ENCODE measurements at places on chromosomes 12 and 14.
A peak's percentile ranks its signal among the peaks of the same experiment; 100 is the strongest.

GRCh38 chr12:40168001-40168400, 56.8 kb upstream of the LRRK2 start:
- no peak for DNase-seq

DNA sequence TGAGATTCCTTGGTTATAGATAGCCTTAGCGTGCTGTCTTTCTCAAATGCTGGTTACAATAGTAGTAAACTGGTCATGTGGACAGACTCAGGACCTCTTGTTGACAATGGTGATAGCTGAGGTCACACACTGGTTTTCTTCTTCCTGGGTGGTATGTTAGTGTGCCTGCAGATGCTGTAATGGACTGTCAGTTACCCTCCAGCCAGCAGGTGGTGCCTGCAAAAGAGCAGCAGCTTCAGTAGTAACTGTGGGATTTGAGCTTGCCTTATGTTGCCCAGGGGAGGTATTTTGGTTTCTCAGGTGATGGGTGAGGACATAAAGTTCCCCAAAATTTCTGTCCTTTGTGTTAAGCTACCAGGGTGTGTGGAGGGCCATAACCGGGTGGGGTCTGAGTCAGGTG, 33.7 kb upstream of the SCAF11 start:
- DNase-seq, result no peak

DNA sequence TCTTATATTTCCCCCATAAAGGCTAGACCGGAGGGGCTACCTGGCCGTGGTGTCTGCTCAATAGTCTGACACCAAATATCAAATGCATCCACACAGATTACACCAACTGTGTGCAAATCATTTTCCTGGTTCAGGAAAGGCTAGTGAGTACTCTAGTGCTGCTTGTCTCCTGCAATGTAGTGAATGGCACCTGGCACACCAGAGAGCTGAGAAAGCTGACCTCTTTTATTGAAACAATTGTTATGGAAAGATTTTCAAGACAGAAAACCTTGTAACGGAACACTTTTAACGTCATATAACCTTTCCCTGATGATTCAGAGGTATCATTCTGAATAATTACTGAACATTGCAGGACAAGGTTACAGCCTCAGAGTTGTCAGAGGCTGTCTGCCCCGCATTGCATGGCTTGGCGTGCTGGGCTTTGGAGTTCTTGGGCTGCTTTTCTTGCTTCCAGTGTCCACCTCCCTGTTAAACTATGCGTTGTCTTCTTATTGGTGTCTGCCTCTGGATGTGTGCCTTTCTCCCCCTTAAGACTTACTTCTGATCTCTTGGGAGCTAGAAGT, 40.7 kb upstream of the HDAC7 start:
- DNase-seq, result no peak

GRCh38 chr12:49369411-49370145, 2.3 kb downstream of the SPATS2 start:
- no peak for DNase-seq

- no peak for DNase-seq
Measured at GRCh38 chr12:1800401-1801302, 19.7 kb upstream of the LRTM2 start.

GRCh38 chr14:106218174-106218573, 691.8 kb downstream of the TMEM121 start:
- DNase-seq, result no peak

DNA sequence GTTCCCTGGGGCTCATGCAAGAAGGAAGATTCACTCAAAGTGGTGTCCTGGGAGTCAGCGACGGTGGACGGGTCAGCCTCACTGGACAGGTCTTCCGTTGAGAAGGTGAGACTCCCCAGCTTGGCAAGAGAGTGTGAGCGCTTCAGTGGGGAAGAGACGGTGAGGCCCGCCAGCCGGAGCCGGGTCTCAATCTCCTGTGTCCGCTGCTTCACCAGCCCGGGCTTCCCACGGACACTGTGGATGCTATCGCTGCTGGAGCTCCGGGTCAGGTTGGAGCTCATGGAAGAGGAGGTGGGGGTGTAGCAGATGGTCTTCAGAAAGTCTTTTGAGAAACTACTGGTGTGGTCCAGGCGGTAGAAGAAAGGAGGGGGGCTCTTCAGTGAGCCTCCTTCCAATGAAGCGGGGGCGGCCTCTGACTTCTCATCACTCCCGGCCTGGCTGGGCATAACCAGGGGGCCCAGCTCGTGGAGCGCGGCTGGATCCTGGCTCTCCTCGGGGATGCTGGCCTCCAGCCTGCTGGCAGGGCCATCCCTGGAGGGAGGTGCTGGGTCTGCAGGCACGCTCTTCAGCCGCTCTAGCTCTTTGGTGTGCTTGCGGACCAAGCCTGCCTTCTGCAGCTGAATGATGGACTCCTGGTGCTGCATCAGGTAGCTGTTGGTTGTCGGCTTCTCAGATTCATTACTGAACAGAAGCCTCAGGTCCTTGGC, 56.9 kb upstream of the CORO1C start:
- DNase-seq, result no peak

DNA sequence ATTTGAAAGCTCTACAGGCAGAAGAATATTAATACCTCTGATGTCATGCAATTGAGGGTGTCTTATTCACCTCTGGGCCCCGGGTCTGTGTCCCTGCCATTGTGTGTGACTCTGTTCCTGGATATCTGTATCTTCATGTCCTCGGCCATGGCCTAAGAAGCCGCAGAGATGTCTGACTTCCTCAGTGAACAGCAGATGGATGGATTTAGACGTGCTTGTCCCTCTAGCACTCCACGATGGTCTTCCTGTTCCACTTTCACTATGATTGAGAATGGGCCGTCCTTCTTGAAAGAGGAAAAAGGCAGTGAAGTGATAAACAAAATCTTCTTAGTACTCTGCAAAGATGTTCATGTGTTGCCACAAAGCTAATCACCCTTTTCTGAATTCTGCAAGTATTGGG, 217.4 kb downstream of the SLC41A2 start:
- DNase-seq, result no peak

GRCh38 chr14:41229824-41230223, 376.9 kb upstream of the LRFN5 start:
- no peak for DNase-seq

GRCh38 chr14:106026026-106026425, 499.6 kb downstream of the TMEM121 start:
- no peak for DNase-seq

DNA sequence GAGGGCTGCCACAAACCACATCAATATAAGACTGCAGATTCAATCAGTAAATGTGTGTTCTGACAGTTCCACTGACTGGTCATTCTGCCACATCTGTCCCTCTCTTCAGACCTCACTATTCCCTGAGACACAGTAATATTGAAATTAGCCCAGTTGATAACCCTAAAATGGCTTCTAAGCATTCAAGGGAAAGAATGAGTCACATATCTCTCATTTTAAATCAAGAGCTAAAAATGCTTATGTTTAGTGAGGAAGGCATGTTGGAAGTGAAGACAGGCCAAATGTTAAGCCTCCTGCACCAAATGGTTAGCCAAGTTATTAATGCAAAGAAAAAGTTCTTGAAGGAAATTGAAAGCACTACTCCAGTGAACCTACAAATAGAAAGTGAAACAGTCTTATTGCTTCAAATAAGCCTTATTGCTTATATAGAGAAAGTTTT, 24.5 kb upstream of the KIF21A start:
- no peak for DNase-seq

GRCh38 chr14:38387821-38388220, 131.9 kb upstream of the CLEC14A start:
- no peak for DNase-seq

DNA sequence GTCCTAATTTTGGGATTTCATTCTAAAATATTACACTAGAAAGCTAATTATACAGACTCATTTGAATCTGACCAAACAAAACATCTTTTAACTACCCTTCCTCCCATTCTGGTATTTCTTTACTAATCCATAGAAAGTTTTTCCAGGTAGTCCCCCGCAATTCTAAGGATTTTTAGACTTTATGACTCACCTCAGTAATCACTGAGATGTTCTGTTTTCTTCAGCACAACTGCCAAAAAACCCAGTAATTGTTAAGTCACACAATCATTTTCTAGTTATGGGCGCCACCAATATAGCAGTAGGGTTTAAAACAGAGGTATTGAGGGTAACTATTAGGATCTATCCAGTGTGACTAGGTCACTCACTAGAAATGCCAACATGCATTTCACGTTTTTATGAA, 1.6 kb upstream of the ARID4A start:
- no peak for DNase-seq

GRCh38 chr14:62101673-62102348, 339.6 kb downstream of the SNAPC1 start:
- DNase-seq, result no peak

DNA sequence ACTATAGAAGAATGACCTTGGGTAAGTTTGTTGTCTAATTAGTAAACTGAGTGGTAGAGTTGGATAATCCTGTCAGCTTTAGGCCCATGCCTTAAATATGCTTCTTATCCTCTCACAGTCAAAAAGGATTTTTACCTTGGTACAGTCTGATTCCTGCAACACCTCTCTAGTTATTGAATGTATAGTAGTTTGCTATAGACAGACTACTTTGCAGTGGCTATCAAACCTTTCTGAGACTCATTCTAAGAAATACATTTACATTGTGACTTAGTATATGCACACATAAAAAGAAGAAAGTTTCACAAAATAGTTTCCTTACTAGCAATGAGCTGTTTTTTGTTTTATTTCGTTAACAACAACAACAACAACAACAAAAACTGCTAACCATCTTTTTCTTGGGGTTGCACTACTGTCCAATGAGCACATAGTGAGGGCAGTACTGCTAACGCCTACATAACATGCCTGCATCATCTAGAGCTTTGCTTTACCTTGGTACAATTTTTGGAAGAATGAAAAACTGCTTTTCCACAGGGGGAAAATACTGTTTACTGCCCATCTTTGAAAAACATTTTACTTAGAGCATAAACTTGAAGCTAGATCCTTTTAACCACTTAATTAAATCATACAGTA, 28.5 kb downstream of the WNK1 start:
- DNase-seq, result no peak

DNA sequence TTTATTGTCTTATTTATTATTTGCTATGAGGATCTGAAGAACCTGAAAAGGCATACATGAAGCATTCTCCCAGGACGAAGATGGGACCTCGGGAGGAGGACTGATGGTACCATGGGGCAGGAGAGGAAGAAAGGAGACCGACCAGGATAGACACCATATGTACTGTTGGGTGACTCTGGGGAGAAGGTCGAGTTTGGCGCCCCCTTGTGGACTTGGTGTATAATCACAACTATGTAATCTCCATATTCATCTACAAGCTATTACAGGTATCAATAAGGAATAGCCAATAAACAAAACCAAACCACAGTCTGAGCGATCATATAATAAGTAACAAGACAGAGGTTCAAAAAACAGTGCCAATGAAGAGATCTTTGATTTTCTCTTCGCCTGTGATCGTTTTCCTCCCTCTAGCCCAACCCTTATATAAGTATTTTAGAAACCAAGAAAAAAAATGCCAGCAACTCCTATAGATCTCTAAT, 139.1 kb downstream of the SPTSSA start:
- DNase-seq, result no peak

- peak; percentile 52 for DNase-seq
Measured at GRCh38 chr14:49892301-49892635, 614 bp upstream of the ARF6 start.

GRCh38 chr14:78974691-78975090, 804.5 kb downstream of the NRXN3 start:
- DNase-seq, result no peak

- no peak for DNase-seq
Measured at GRCh38 chr12:52342781-52343490, 21.7 kb upstream of the KRT83 start.

DNA sequence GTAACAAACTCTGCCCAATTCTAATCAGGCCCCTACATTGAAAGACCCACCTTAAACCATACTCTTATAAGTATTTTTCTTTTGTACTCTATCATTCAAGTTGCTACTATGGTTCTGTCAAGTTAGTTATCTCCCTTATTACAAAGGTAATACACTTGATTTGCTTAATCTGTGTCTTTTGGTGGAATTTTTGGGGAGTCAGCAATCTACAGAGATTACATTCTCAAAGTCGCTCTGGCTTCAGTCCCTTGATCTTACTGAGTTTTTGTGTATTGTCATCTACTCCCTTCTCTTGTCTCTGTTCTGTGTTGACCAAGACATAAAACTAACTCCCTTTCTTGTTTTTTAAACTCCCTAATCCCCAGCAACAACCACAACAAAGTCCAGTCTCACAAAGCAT, 353.1 kb downstream of the LRIG3 start:
- no peak for DNase-seq

GRCh38 chr12:131101703-131102492, 148.2 kb downstream of the ADGRD1 start:
- DNase-seq, result no peak

GRCh38 chr14:81625343-81625742, 91.7 kb upstream of the SEL1L start:
- DNase-seq, result no peak

GRCh38 chr12:113341535-113341934, 6.6 kb upstream of the SLC8B1 start:
- DNase-seq, result no peak

DNA sequence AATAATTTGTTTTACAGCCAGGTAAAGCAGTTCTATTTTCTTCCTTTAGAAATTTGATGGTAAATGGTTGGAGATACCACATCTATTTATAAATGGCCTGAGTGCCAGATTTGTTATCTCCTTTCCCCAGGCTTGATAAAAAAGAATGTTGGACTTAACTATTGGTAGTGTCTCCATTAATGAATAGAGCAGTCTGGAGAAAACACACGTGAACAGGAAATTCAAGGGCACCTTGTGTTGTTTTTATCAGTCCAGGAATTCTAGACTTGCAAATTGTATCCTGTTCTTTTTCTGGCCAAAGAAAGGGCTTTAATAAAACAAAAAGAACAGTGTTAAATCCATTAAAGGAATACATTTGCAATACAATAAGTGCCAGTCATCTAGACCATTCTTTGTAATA, 40.8 kb upstream of the BMAL2 start:
- no peak for DNase-seq

DNA sequence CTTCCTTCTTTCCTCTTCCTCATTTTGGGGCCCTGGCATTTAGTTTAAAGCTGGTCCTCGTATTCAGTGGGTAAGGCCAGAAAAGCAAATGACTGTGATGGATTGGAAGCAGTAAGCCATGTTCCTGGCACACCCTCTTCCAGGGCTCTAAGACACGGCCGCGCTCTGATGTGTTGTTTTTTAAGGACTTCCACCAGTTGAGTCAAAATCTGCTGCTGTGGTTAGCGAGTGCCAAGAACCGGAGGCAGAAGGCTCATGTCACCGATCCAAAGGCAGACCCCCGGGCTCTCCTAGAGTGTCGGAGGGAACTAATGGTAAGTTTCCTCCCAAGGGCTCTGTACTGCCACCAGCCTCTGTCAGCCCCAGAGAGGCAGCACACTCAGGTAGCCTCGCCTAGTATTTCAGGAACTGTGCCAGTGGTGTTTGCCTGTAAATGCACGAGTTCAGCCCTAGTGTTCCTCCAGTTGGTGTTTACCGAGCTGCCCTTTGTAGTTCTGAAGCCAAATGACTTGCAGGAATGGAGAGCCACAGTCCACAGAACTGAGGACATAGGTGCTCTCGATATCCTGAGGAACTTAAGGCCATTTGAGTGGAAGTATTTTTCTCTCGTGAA, 72.7 kb downstream of the ESR2 start:
- DNase-seq, result no peak
